ENCODE measurements at places on chromosomes 11 and 22.
A peak's percentile ranks its signal among the peaks of the same experiment; 100 is the strongest.

- DNase-seq = no peak
These were observed at the start of gene CYB5R2 for GRCh38 chr11:7672960-7673723. Gene CYB5R2, minus strand, starts transcription at chr11:7673500. Its CDS starts 675 bp downstream, at chr11:7672825.

- DNase-seq = no peak
These were observed 45.4 kb upstream of the AMOTL1 start for GRCh38 chr11:94722735-94723134.

GRCh38 chr22:35752006-35752862, 34.6 kb downstream of the APOL5 start:
- no peak for DNase-seq

- DNase-seq = no peak
These were observed 453.5 kb downstream of the MIAT start for GRCh38 chr22:27110665-27111451.

DNA sequence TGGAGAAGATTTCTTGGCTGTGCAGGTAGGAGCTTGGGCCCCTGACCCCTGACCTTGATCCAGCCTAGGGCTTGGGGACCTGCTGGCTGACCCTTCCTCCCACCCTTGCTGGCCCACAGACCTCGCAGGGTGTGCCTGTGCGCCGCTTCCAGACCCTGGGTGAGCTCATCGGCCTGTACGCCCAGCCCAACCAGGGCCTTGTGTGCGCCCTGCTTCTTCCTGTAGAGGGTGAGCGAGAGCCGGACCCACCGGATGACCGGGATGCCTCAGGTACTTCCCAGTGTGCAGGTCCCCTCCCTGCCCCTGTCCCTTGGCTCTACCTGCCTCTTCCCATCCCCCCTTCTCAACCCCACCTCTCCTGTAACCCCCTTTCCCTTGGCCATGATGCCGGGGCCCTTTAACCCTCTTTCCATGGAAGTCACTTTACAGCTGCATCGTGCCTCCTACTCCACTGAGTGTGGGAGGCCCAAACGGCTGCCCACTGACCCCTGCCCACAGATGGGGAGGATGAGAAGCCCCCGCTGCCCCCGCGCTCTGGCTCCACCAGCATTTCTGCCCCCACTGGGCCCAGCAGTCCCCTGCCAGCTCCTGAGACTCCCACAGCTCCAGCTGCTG, 3.8 kb downstream of the INPPL1 start:
- DNase-seq = no peak

GRCh38 chr11:72352859-72353551, 81.3 kb downstream of the CLPB start:
- DNase-seq = no peak

- DNase-seq = no peak
These were observed 116.0 kb upstream of the SYT13 start for GRCh38 chr11:45402049-45402630.

- DNase-seq = no peak
These were observed 135.5 kb downstream of the ETS1 start for GRCh38 chr11:128451652-128452470.

DNA sequence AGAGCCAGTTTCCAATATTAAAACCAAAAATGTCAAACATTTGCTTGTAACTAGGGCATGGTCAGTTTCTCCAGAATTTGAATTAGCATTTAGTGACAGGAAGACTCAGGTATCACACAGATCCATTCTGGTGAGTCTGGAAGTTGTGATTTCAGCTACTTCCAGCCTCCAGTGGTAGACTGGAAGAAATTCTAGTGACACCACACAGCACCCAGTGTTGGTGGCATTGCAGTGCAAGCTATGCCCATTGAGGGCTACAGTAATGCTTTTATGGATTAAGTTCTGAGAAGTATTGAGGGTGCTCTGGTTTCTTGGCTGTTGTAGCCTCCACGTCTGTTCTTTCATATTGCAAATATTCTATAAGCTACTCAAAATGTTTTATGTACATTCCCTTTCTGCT, 31.4 kb upstream of the MMP20 start:
- DNase-seq = no peak

DNA sequence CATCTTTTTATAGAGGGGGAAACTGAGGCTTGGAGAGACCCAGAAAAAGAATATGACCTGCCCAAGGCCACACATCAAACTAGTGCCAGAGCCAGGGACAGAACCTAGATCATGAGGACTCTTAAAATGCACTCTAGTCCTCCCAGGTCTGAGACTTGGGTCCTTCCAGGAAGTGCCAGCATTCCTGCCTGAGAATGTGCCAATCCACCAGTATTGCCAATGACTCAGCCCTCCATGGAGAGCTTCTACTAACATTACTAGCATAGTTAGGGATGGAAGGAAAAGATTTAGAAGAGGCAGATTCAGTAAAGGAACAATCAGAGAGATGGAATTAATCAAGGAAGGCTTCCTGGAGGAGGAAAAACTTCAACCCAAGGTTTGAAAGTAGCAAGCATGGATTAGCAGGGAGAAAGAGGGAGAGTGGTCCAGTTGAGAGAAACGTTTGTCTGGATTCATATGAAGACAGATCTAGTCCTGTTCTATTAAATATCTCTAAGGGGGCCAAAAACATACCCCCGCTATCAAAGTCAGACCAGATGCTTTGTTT, 20.1 kb upstream of the SMIM35 start:
- no peak for DNase-seq

GRCh38 chr11:35248558-35249323, 109.8 kb downstream of the CD44 start:
- DNase-seq = no peak

DNA sequence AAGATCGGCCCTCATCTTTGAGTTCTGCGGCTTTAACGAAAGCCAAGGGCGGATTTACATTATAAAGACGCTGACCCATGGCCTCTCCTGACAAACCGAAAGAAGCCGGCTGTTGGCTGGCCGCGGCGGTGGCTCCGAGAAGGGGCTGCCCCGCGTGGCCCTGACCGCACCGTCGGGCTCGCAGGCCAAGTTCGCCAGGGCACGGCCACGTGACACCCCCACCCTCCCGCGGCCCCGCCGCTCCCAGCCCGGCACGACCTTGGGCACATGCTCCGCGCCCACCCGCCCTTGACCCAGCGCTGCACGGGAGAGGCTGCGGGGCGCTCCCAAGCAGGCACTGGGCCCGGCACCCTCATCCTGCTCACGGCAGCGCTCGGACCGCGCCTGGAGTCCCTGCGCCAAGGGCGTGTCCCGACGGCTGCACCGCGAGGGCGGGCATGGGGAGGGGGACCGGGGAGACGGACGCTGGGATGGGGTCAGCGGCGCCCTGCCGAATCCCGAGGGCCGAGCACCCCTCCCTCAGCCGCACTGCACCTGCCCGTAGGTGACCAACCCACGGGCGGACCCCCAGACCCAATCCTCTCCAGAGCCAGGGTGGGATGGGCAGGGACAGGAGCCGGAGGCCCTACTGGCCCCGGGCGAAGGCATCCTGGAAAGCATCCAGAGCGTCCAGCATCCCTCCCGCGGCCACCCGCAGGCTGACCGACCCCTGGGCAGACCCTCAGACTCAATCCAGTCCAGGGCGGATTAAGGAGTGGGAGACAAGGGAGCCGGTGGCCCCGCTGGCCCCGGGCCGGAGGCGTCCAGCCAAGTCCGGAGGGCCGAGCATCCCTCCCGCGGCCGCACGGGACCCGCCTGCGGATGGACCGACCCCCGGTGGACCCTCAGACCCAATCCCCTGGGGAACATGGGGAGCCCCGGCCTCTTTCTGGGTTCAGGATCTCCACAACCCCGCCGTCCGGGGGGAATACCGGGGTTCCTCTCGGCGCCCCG, 759 bp downstream of the CPT1A start:
- DNase-seq = peak; percentile 26

DNA sequence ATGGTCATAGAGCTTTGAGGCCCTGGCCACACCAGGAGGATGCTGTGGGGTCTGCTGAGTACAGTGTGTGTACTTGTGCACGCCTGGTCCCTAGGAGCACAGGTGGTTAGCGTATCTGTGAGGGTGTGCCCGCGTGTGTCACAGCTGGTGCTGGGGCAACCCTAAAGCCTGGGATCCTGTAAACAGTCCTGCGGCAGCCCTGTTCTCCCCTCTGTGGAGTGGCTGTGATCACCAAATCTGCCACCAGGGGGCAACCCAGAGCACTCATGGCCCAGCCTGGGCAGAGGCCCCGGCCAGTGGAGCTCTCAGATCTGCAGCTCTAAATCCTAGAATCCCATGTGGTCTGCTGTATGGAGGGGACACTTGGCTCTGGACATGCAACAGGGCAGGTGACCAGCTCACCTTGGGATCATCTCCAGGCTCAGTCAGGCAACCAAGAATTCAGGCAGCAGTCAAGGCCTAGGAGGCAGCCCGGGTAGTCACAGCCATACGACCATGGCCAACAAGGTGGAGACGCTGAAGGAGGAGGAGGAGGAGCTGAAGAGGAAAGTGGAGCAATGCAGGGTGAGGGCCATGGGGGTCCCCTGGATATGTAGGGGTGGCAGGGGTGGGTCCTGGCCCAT, 3.9 kb downstream of the SH3BP1 start:
- peak; percentile 91 for DNase-seq

- no peak for DNase-seq
These were observed 1.2 kb downstream of the DYNC2H1 start for GRCh38 chr11:103110391-103110790.

DNA sequence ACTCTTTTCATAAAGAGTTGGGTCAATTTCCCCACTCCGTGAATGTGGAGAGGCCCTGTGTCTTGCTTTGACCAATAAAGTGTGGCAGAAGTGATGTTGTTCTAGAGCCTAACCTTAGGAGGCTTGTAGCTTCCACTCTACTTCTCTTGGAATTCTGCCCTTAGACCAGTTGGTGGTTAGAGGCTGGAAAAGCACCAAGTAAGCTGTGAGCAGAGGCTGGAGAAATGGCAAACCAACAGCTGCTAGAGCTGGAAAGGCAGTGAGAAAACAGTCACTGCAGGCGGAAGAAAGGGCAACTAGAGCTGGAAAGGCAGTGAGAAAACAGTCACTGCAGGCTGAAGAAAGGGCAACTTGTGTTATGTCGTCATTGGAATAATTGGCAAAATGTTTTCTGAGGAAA, 29.8 kb upstream of the MSANTD2 start:
- DNase-seq = no peak

GRCh38 chr11:134479206-134480135, 67.4 kb upstream of the B3GAT1 start:
- DNase-seq = no peak

- no peak for DNase-seq
These were observed 138.1 kb upstream of the SORL1-AS1 start for GRCh38 chr11:121590772-121591404.

DNA sequence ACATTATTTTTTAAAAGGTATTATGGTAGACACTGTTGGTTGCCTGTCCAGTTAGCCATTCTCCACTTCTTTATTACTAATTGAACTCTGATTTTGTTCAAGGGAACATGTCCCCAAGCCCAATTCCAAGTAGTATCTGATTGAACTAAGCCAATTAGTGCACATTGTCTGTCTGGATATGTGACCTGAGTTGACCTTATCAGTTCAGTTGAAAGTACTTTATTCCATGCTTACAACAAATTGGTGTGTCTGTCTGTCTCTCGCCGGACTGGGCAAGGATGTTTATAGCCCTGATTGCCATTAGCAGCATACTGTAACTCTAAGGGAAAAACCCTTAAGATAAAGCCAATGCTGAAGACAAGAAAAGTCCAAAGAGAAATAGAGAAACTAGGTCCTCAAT, 85.6 kb downstream of the INTS4 start:
- no peak for DNase-seq

DNA sequence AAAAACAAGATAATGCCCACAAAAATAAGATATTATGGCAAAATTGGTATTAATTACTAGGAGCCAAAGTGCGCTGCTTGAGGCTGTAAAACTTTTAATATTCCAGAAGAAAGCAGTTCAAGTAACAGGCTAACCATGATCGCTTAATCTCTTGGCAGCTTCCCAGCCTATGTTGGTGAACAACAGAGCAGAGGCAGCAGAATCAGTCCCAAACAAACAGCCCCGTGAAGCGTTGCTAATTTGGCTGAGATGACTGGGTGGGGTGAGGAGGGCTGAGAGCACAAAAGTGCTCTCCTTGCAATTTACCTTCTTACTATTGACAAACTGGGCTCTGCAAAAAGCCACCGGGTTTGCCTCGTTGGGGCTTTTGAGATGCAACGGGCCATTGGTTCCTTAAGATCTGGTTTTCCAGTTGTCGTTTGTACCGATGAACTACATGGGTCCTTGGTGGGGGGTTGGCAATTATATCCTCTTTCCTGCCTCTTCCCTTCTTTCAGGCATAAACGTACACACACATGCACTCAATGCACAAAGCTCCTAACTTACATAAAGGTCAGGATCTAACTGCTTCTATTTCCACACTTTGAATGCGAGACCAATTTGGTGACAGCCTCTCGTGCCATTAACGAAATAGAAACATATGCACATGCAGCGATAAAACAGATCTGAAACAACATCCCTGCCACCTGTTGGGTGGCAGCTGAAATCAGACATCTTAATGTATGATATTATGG, 407.6 kb upstream of the CADM1 start:
- DNase-seq = no peak

DNA sequence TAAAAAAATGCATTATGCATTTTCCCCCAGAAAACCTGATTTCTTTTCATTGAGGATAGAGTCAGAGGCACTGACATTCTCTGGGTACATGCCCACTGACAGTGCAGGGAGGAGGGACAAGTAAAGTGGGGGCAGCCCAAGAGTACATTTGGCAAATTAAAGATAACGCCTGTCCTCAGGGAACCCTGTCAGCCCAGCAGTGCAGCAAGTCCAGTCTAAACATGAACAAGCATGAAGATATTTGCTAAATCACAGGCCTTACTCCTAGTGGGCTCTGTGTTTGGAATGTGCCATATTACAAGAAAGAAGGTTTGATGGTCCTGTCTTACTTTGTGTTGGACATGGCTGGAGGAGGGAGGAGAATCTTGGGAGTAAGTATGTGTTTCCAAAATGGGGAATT, 37.9 kb downstream of the AMOTL1 start:
- DNase-seq = no peak

DNA sequence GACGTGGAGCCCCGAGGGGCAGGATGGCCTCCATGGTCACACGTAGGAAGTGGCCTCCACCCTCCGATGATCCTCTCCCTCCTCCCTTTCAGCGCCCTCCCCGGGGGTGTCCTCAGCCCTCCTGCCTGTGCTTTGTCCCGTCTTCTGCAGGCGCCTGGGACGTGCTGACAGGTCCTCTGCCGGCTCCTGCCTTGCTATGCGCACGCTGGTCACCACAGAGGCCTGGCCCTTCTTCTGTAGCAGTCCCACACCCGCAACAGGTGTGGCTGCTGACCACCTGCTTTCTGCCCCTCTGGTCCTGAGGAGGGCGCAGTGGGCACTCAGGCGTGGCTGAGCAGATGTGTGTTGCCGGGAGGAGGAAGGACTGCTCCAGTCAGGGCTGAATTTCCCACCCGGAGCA, 27.7 kb upstream of the PPP6R3 start:
- DNase-seq = no peak

GRCh38 chr22:25083807-25084200, 115.9 kb upstream of the CRYBB3 start:
- no peak for DNase-seq

DNA sequence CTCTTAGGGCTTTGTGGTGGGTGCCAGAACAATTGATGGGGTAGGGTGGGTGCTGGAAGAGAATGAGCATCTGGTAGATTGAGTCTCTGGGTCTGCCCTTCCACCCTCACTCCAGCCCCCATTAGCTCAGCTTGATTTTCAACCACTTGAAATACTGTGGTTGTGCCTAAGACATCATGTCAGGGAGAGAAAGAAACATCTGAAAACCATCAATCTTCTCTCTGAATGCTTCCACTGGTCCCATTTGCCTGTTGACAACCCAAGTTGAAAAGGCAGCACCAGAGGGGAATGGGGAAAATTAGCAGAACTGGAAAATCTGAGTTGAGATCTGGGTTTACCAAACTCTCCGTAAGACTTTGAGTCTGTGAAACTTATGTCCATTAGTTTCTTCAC, 26.1 kb downstream of the CD44 start:
- DNase-seq = no peak
